ENCODE measurements at places on chromosomes 12 and 14.
A peak's percentile ranks its signal among the peaks of the same experiment; 100 is the strongest.

GRCh38 chr14:103523575-103523954 is 935 bp upstream of the CKB start:
- no peak for DNase-seq

DNA sequence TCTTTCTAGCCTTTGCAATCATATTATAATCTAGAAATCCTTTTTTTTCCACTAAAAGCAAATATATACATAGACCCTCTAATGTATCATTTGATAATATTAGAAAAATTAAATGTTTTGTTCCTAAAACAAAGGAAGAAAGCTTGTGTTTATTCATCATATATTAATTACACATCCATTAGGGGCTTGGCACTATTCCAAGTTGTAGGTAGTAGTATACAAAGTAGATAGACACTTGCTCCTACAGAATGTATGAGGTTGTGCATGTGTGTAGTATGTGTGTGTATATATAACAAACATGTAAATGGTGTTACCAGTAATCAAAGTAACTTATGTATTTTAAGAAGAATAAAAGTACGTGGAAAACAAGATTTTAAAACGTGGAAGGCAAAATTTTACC is 15.0 kb upstream of the KCNMB4 start:
- DNase-seq, result no peak

GRCh38 chr14:30271811-30272323 is 287.1 kb upstream of the G2E3 start:
- DNase-seq, result no peak

DNA sequence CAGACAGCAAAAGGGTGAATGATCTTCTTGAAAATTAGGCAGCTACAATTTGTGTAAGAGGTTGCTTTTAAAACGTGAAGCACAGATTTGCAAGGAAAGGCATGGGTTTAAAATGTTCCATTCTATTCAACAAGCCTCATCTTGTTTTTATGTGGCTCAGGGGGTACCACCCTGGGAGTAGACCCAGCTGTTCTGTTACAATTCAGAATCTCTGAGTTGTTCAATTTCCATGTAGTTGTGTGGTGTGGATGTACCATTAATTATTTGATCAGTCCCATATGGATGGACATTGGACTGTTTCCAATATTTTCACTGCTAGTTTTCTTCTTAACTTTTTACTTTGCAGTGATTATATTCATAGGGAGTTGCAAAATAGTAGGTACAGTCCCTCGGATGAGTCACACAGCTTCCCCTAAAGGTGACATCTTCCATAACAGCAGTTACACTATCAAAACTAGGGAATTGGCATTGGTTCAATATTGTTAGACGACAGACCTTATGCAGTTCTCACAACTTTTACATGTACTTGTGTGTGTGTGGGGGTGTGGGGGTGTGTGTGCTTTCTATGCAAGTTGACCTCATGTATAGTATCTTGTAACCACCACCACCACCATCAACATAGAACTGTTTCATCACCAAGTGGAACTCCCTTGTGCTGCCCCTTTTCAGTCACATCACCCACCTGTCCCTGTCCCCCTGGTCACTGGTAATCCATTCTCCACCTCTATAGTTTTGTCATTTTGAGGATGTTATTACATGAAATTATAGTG is 59.0 kb upstream of the CAPRIN2 start:
- DNase-seq, result peak; percentile 11

DNA sequence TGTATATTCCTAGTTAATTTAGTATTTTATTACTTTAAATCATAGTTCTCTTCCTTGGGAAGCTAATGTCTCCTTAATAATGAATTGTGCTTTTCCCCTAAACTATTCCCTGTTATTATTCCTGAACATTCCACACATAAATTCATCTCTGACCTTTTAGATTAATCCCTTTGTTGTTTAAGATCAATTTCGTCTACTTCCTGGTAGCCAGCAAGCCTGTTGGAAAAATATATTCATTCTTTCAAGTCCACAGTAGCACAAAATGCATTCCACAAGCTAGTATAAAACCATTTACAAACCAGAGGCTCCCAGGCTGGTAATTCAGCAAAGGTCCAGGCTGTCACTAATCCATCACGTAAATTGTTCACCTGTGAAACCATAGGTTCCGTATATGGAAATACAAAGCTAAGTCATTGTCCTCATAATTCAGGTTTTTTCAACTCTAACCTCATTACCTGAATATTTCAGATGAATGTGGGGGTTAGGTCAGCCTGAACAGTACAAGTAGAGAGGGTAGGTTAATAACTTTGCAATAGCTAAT is 232.7 kb downstream of the SEC23A start:
- DNase-seq, result no peak

- DNase-seq, result no peak
These were observed 780 bp downstream of the SERPINA4 start for GRCh38 chr14:94562022-94562421.

DNA sequence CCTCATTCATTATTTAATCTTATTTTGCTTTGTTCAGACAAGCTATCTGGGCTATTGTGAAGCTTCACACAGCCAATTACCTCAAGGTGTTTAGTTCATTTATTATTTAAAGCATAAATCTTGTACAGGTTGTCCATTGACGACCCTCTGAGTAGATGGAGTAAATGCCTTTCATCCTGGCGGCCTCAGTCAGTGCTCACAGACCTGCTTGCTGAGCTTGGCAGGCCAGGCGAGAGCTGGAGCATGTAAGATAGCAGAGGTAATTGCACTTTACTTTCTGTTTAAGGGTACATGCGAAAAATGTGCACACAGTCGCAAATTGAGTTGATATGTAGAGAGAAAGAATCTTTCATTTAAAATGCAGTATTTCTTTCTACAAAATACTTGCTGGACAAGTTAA is 224.4 kb downstream of the NPAS3 start:
- DNase-seq, result no peak

DNA sequence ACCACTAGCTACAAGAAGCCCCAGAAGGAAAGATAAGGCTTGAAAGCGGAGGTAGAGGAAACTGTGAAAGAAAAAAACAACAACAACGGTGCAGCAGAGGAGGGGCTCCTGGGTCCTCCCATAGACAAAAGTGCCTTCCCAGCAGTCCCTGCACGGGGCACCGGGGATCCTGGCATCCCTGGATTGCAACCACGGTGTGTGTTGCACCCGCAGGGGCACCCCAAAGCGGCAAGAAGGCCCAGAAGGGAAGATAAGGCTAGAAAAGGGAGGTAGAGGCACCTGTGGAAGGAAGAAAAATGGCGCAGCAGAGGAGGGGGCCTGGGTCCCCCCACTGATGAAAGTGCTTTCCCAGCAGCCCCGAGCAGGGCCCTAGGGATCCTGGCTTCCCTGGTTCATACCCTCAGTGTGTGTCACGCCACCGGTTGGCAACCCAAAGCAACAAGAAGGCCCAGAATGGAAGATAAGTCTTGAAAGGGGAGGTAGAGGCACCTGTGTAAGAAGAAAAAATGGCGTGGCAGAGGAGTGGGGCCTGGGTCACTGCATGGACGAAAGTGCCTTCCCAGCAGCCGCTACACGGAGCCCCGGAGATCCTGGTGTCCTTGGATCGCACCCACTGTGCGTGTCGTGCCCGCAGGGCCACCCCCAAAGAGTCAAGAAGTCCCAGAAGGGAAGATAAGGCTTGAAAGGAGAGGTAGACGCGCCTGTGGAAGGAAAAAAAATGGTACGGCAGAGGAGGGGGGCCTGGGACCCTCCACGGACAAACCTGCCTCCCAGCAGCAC is 281.0 kb downstream of the ALG10 start:
- no peak for DNase-seq

DNA sequence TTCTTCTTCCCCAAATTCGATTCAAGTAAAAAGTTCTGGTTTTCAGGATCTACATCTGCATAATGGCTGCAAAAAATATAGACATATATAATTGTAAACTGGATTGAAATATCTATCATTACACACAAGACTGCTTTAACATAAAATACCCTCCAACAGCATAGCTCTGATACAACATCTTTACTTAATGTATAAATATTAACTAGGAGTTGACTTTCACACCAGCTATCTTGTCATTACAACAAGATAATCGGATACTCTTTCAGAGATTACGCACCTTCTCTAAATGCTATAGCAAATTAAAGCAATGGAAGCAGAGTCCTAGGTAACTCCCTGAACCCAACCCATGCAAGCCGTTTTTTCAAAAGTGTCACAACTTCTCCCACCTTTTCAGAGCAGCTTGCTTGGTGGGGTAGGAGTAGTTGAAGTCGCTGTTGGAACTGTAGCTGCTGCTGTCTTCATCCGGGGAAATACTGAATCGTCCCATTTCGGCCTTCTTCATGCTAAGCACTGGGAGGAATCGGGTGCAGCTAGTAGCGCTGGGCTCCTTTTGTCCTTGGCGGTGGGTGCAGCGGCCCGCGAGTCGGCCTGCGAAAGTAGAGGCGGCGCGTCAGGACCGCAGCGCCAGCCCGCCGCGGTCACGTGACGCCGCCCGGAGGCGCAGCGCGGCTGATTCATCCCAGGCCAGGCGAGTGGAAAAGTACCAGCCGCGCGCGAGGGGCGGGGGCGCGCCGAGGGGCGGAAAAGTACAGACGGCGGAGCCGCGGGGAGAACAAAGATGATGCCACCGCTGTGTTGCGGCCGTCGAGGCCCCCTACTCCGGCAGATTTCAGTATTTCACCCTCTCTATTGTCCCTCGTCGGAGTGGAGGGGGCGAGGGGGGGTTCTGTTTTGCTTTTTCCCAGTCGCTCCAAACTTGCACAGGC is 1.5 kb downstream of the SLC38A2 start:
- DNase-seq, result peak; percentile 67

GRCh38 chr14:31752867-31753661 is 191.9 kb downstream of the NUBPL start:
- no peak for DNase-seq

DNA sequence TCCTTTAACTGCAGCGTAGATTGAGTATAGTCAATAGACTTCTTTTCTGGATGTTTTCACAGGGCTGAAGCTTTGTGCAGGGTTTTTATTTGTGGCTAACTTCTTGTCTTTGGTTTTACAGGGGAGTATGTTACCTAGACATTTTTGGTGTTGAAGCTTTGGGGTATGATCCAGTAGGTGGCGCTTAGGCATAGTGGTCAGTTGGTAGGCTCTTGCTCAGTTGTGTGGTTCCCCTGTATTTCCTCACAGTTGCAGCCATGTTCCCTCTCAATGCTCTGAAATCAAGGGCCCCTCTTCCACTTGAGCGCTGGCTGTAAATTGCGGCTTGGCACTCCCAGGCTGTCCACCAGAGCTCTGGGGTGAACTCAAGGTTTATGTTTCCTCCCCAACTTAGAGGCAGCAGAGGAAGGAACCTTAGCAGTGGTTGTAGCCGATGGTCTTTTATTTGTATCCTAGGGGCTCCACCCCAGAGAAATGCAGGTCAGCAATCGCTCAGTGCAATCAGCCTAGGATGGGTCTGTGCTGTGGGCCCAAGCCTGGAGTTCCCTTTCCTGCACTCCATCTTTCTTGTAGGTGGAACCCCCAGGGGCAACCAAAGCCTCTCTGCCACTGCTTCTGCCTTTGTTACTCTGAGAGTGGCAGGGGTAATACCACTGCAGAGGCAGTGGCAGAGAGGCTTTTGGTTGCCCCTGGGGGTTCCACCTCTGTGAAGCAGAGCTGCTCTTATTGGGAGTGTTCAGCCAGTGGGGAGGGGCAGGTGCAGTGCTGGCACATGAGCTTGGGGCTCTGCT is 55.1 kb downstream of the CMAS start:
- DNase-seq, result peak; percentile 42

GRCh38 chr12:26628234-26628633 is 204.8 kb downstream of the ITPR2 start:
- no peak for DNase-seq
